ENCODE measurements at places on chromosomes 13 and 19.

DNA sequence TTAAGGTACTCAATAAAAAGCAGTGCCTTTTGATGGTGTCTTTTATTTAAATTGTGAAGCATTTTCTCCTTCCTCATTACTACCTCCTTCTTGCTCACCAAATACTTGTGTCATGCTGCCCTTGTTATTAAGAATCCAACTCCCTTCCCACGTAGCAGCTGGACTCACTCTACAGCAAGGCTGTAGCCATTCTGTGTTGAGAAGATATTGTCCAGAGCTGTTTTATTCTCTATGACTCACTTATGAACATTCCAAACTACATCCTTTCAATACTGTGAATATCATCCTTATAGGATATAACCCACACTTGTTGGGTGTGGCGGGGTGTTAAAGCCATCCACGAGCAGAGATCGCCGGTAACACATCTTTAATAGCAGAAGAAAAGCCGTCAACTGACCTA is 1671.5 kb upstream of the SLC10A2 start:
- no peak for DNase-seq

- DNase-seq: peak; percentile 5
These were observed 21.7 kb upstream of the SCEL start for GRCh38 chr13:77513719-77514335.

- no peak for DNase-seq
These were observed 721.5 kb upstream of the KLHL1 start for GRCh38 chr13:70829748-70830147.

DNA sequence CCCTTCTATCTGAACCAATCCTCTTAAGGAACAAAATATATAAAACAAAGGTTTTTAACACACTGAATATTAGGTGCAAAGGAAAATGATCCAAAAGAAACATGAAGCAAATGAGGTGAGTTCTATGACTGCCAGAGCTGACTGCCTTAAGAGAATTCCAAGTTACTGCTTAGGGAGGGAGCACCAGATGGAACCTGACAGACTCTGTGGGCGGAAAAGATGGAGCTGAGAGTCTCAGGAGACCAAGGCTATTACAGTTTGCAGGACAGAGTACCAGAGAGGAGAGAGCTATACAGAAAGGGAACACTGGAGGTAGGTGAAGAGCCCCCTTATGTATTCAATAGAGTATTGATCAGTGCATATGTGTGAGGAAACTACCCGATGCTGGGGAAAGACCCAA is 87.2 kb downstream of the B3GLCT start:
- no peak for DNase-seq

DNA sequence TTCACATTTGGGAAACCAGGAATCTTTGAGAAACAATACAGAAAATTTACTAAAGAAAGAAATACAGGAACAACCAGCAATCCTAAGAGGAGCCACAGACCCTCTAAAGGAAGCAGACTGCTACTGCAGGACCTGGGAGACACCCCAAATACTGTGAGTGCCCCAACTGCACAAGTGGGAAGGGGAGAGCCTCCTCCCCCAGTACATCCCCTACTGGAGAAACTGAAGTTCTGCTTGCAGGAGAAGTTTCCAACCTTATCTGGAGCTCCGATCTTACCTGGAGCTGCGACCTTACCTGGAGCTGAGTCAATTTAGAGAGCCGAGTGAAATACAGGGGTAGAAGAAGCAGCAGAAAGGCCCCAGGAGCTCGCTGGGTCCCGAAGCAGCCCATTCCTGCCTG is 236.4 kb upstream of the SPRY2 start:
- no peak for DNase-seq

DNA sequence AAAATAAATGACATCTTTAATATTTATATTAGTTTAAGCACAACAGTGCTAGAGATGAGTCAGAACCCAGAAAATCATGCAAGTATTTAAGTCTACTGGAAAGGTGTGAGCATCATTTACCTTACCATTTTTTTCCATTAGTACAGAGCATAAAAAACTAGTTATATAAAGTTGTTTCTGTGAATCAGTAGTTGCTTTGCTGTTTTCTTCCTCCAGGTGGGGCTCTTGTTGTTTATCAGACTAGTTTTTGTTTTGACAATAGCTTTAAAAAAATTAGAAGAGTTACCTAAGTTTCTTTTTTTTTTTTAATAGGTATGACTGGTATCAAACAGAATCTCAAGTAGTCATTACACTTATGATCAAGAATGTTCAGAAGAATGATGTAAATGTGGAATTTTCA is 12.7 kb downstream of the SUGT1 start:
- DNase-seq: peak; percentile 48

GRCh38 chr13:72403396-72404010 is 323.9 kb downstream of the MZT1 start:
- no peak for DNase-seq

GRCh38 chr19:18519962-18520847 is 1.7 kb downstream of the ELL start:
- DNase-seq: peak; percentile 89

DNA sequence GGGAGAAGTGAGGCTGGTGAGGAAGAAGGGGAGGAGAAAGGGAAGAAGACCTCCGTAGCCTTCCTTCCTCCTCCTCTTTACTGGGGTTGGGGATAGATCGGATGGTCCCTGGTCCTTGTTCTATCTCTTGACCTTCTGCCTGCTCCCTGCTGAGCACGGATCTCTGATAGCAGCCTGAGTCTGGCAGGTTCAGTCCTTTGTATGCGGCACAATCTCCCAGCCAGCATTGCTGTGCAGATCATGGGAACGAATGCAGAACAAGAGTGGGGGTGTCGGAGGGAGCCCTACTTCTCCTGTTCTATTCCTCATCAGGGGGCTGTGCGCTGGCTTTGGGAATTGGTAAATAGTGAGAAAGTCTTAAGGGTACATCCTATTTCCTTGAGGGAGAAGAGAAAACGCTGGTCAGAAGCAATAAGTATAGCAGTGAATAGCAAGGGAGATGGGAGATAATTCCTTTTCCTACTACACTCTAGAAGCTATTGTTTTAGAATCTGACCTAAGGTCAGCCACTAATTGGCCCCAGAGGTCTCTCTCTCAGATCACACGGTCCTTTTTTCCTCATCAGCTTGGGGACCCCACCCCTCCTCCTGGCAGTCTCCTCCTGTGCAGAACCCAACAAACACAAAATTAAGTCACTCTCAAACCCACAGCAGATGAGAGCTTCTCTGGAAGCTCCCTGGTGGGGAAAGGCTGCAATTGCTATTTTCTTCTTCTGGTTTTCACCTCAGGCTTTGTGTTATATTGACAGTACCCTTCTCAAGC is 41.0 kb downstream of the KL start:
- DNase-seq: peak; percentile 34

DNA sequence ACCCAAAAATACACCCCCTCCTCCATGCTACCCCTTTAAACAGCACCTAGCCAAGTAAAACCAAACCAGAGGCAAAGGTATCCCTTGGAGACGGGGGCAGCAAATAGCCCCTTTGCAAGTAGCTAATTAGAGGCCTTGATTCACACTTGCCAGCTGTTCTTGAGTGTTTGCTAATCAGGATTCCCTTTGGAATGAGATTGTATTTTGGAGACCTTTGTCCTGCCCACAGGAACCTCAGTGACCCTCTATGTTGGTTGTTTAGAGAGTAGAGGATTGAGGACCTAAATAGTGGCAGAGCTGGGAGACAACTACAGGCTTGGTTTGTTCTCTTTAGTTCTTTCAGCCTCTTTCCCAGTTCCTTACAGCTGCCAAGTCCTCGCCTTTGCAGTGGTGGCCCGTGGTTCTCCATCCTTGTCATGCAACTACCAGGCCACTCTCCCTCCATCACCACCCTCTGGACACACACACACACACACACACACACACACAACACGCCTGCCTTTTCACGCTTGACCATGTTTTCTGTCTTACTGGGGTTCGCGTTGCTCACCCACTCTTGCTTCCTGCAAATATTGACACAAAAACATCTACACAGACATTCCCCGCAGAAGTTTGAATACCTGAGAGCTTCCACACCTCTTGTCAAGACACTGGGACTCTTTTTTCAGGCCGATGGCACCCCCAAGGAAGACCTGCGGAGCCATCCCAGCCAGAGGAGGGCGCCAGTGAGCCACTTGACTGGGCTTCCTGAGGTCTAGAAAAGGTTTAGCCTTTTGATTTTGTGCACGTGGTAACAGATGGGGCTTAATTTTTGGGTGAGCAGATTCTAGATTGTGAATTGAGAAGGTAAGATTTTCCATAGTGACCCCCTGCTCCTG is 80.0 kb upstream of the GPR183 start:
- DNase-seq: peak; percentile 77

- DNase-seq: no peak
These were observed 4.2 kb downstream of the LGALS7B start for GRCh38 chr19:38793177-38793576.

DNA sequence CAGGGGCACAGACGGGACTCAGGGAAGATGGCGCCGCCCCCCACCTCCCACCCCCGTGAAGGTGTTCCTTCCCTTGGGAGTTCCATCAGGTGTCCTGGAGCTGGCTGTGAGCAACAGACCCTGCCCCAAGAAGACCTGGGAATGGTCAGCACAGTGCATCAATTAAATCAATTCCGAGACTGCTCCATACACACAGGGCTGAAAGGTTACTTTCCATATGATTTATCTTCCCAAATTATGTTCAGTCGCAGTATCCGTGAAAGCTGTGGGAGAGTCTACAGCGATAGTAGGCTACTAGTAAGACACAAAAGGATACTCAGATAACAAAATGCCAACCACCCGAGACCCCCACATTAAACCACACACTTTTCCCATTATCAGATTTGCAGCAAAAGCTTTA is 71.8 kb upstream of the PABPC3 start:
- no peak for DNase-seq

GRCh38 chr13:30355384-30355699 is 48.0 kb upstream of the KATNAL1 start:
- peak; percentile 78 for DNase-seq

DNA sequence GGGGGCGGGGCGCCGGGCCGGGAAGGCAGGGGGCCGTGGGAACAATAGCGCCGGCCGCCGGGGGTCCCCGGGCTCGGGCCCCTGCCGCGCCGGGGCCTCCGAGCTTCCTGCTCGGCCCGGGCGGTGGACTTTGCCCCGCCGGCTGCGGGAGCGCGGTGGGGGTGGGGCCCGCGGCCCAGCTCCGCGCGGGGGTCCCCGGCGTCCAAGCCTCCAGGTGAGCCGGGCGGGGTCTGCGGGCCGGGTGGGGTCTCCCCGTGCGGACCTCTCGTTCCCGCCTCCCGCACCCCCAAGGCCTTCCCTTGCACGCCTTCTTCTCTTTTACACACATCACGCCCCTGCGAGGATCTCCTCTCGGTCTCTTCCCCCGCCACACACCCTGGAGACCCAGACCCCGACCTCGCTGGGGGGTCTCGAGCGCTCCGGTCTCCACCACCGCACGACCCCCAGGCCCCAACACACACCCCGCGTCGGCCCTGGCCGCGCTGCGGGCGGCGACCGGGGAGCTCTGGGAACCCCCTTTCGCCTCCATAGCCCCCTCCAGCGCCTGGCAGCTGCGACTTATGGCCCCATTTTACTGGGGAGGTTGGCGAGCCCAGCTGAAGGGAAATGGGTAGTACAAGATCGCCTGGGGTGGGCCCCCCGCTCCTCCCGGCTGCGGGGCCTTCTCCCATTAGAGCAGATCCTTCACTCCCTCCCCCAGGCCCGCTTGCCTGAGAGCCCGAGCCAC is 711 bp downstream of the CAMSAP3 start:
- DNase-seq: no peak

- DNase-seq: no peak
These were observed 1.1 kb downstream of the FPR1 start for GRCh38 chr19:51750400-51751094.

- no peak for DNase-seq
These were observed 3.7 kb upstream of the MRPS31 start for GRCh38 chr13:40774672-40775071.

DNA sequence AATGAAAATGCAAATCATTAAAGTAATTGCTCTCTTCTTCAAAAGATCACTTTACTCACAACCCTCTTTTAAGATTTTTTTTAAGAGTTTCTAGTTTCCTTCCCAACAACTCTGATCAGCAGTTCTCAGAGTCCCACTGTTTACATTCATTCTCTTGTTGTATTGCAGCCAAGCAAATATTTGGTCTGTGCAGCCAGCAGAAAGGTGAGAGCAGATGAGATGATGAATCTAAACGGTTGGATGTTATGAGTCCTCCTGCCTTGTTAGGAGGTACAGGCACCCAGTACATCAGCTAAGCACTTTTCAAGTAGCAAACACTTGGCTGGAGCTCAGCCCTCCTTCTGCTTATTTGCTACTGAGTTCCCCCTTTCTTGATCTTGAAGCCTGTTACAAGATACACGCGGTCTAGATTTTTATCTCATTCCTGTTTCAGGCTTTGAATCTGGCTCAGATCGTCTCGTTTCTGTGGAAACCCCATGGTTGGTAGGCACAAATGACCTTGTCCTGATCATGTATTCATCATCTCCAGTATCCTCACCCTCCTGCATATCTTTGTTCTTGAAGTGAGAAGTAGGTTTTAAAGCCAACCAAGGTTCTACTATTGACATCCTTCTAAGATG is 300.7 kb downstream of the DCT start:
- peak; percentile 45 for DNase-seq

DNA sequence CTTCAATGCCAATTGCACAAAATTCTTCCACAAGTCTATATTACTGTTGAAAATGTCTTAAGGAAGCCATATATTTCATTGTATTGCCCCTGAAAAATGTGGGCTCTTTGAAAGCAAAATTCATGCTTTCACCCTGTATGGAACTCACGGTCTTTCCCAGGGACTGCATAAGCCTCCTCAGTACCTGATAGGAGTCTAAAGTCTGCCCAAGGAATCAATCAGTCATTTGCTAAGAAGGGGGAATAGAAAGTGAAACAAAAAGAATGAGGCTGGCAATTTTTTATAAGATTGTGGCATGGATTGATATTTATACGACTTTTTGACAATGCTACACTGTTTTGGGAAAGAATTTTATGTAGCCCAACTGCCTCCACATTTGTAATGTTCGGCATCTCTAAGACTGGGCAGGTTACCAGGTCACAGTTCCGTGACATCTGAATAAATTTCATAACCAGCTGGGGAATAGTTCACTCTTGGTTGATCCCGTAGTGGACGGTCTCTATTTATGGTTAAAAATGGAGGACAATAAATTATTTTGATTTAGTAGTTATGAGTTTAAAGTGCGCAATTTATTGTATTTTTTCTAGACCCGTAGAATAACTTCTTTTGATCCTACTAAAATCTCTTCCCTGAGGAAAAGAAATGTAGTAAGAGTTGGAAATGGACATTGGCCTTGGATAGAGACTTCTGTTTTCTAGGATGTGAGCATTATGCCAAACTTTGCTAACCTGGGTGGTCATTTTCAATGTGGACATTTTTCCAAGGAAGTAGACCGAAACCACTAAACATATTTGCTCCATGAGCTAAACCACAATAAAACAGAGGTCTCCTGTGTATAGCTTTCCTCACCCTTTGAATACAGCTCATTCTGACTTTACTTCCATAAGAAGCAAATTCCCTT is 1585.4 kb downstream of the EFNB2 start:
- DNase-seq: no peak

DNA sequence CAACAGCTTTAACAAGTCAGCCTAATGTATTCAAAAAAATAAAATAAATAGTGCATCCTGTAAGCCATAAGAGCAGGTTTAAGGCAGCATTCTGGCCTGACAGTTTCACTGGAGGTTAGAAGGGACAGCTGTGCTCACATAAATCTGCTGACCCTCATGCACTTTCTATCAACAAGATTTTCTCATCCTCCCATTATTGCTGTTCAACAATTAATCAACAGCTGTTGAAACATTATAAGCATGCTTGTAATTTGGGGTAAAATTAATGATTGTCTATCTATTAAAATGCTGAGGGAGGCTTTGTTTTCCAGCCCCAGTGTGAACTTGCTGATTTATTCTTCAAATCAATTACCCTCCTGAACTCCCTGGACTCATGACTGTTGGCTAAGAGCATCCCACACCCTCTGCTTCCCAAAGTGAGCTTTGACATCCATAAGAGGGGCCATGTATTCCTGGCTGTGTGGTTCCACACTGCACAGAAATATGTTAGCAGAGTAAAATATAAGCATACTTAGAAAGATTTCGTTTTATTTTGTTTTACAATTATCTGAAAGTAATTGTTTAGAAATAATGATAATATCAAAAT is 492.4 kb downstream of the EFNB2 start:
- DNase-seq: no peak

All from hematopoietic multipotent progenitor cell treated with erythropoietin and hydrocortisone succinate and interleukin-3 and kit ligand, for 6 days (in vitro differentiated cells).